ENCODE measurements at places on chromosomes 2 and 18. TPM values are rescaled to one million over a fixed set of nuclear protein-coding genes. Genes with fewer than 3 reads are reported as not detected.

CDH2 gene
- not detected for polyA plus RNA-seq

DAW1 gene
- polyA plus RNA-seq, result not detected

MYO5B gene
- polyA plus RNA-seq, result 0.41 TPM

NPHP1 gene
- polyA plus RNA-seq, result not detected

NAB1 gene
- polyA plus RNA-seq, result 11.9 TPM

Data from K562 (cell line).